ENCODE measurements at places on chromosomes 2 and 18.

- no peak for DNase-seq
These were observed 469.8 kb upstream of the ACVR2A start for GRCh38 chr2:147375073-147375472.

DNA sequence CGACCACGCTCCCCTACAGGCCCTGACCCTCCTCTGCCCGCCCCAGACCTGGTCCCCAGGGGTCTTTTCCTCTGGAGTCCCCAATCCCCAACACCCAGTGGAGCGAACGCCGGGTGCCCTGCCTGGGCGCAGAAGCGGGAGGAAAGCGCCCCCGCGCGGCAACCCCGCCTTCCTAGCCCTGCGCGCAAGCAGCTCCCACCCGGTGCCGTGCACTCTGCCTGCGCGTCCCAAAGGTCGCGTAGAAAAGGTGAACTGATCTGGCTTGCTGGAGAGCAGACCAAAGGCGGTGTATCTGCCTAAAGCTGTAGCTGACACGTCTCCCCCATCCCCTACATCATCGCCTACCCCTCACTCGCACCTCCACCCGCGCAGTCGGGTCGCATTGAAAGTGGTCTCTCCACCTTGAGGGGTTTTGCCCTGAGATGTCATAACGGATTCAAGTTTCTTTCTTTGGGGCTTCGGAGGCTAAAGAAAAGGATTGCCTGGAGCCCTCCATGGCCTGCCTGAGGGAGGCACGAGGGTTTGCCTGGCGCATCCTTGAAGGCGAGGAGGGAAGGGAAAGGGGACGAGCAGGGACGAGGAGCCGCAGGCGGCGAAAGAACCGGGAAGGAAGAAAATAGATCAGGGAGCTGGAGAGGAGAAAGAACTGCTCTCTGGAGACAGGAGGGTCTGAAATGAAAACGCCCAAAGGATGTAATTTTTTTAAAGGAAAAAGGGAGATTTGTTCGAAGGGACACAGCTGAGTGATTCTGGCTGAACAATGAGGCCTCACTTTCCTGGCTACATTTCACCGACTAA, 5.8 kb downstream of the GAD1 start:
- no peak for DNase-seq

DNA sequence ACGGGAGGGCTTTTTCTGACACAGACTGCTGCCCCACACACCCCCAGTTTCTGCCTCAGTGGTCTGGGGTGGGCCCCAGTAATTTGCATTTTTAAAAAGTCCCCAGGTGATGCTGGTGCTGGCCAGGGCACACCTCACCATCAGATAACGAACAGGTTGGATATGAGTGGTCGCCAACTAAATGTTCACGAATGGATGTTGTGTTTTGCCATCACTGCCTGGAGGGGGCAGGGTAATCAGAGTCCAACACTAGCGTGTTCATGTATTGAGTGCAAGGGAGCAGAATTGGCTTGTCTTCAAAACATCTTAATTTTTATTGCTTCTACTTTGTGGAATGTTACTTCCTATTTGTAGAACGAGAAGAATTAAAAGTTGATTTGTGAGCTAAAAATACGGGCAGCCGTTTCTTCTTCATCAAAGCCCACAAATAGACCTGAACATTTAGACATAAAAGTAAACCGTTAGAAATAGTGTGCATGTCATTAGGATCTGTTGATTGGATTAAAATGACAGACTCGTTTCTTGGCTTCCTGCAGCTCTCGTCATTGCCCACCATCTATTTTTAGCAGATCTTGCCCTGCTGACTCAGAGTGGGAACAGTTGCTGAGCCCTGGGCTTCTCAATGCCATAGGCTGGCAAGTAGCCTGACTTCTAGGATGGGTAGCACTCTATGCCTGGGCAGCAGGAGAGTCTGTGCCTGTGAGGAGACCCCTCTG, 45.2 kb downstream of the NCK2 start:
- DNase-seq, result peak; percentile 47

GRCh38 chr2:154452906-154453493, 245.5 kb upstream of the KCNJ3 start:
- DNase-seq, result no peak

GRCh38 chr18:77208964-77209363, 40.7 kb upstream of the GALR1 start:
- DNase-seq, result peak; percentile 71

- no peak for DNase-seq
These were observed 38.8 kb upstream of the VIT start for GRCh38 chr2:36657703-36658102.

- peak; percentile 22 for DNase-seq
These were observed 28.7 kb upstream of the SMIM21 start for GRCh38 chr18:75456199-75456631.

GRCh38 chr2:6538607-6539006, 327.1 kb downstream of the CMPK2 start:
- no peak for DNase-seq

GRCh38 chr2:201955702-201956141, 77.9 kb upstream of the FZD7 start:
- no peak for DNase-seq

- no peak for DNase-seq
These were observed 2.4 kb upstream of the MFF start for GRCh38 chr2:227322530-227323205.

DNA sequence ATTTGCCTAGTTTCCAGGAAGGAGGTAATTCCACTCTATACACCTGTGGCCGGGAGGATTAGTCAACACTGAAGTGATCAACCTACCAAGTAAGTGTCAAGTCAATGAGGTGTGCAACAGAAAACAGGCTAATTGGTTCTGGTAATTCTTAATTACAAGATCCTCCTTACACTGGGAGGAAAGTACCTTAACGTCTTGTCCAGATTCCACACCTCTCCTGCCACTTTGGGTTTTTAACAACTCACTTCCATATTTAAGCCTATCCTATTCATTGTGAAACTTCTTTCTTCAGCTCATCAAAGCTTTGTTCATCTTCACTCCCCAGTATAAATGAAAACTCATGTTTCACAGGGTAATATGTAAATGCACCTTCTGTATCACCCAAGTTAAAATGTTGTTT, 22.0 kb upstream of the MAP4K4 start:
- no peak for DNase-seq
